ENCODE measurements at places on chromosomes 1 and 21.

GRCh38 chr1:15258833-15259621 is 12.0 kb downstream of the FHAD1 start:
- DNase-seq = no peak

DNA sequence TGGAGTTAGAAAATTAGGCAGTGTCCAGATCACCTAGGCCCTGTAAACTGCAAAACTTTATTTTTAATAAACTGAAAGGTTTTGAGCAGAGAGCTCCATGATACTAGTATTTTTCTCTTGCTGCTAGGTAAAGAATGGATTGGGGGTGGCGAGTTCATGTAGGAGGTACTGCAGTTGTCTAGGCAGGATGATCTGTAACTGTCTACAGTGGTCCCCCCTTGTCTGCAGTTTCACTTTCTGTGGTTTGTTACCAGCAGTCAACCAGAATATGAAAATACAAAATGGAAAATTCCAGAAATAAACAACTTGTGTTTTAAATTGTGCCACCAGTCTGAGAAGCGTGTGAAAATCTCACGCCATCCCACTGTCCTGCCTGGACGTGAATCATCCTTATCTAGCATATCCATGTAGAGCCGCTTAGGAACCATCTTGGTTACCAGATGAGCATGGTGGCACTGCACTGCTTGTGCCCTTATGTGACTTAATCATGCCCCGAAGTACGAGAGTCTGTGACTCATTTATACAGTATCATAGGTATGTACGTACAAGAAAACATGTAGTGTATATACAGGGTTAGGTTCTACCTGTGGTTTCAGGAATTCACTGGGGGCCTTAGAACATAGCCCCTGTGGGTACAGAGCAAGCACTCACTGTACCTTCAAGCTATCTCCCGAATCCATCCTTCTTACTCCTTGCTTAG is 94.2 kb downstream of the AHCTF1 start:
- DNase-seq = no peak

DNA sequence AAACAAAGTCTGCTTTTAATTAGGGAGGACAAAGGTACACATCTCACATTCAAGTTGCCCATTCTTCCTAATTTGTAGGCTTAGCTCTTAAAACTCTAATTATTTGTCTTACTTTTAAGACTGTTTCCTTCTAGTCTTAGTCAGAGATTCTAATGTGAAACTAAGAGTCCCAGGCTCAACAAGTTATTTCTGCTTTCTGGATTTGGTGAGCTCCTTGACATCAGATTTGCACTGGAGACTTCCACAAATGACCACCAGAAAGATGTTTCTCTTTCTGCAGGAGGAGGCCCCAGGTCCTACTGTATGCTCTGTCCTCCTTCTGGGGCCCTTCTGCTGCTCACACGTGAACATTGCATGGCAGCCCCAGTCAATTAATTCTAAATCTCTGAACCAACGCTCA is 194.2 kb upstream of the JUN start:
- DNase-seq = no peak

- DNase-seq = no peak
Observed at GRCh38 chr1:162500805-162501204, 3.2 kb downstream of the UHMK1 start.

All from HTR-8/SVneo (cell line).